NCI-H1092 (cell line): ENCODE measurements at places on chromosomes 4 and X.

DNA sequence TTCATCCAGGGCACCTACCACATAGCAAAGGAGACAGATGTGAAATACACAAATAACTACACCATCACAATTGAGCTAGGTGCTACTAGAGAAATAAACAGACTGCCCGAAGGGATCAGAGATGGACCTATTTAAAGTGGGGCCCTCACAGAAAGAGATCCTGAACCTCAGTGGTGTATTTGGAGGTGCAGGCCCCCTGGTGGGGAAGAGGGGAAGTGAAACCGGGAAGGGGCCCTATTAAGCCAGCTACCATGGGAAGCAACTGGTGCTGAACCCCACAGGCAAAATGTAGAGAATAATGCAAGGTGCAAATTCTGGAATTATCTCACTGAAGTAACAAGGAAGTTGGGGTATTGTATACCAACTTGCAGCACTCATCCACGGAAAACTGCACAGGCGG, 78.6 kb upstream of the FAM9A start:
- DNase-seq: no peak

- no peak for DNase-seq
These were observed 569.8 kb upstream of the IGFBP7 start for GRCh38 chr4:57679969-57680368.

DNA sequence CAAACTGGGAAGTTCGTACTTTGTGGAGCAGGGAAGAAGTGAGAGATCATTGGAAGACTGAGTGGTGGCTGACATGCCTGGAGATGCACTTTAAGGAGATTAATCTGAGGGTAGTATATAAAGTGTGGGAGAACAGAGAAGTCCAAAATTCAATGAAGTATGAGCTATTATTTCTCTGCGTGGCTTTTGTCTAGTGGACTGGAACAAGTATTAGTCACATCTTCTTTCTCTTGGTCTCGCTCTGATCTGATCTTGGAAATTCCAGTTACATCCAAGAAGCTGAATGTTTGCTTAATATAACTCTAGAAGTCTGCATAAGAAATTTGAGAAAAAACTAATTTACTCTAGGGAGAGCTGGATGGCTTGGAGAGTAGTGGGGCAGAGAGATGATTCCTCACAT, 64.8 kb upstream of the NR0B1 start:
- no peak for DNase-seq

- no peak for DNase-seq
These were observed 1450.7 kb upstream of the TENM3 start for GRCh38 chr4:180792541-180792940.

DNA sequence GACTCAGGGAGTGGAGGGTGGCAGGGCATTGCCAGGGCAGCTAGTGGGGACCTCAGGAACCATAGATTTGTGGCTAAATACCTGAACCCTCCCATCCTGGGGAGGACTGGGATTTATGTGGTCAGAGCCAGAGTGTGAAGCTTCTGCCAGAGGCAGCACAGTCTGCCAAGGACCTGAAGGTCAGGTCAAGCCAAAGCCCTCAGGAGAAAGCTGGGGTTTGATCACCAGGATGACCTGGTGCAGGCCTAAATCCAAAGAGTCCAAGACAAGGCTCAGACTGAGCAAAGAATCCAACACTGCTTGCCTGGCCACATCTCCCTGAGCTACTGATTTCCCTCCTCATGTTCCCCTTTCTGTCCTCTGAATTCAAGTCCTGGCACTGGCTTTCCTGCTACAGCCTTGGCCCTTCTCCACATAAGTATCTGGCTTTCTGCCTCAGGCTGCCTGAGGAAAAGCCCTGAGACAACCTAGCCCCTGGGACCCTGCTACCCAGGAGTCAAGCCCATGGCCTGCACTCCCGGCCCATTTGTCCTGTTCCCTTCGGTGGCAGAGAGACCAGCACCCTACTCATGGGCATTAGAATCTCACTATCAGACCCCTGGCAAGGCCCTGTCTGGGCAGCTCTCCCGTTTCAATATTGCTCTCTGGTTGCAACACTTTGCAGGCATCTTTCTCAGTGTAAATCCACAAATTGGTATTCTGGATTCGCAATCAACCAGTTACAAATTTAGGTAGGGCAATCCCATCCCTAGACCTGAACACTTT, 39.3 kb upstream of the SLC25A43 start:
- no peak for DNase-seq

DNA sequence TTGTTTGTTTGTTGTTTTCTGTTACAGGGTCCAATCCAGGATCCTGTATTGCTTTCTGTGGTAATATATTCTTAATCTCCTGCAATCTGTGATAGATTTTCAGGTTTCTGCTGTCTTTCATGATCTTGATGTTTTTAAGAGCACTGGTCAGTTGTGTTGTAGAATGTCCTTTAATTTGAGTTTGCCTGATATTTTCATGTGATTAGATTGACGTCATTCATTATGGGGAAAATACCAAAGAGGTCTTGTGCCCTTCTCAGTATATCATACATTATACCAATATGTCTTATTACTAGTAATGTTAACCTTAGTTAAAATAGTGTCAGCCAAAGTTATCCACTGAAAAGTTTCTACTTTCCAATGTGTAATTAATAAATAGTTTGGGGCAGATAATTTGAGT, 929.3 kb downstream of the PCDH19 start:
- no peak for DNase-seq
